ENCODE measurements at places on chromosomes 5 and 9. TPM values are rescaled to one million over a fixed set of nuclear protein-coding genes. Genes with fewer than 3 reads are reported as not detected.

The SPINK5 gene
- under 0.01 TPM for total RNA-seq

- DNase-seq = no peak
These were observed 513 bp downstream of the FAM193B start for GRCh38 chr5:177553671-177554429.

DNA sequence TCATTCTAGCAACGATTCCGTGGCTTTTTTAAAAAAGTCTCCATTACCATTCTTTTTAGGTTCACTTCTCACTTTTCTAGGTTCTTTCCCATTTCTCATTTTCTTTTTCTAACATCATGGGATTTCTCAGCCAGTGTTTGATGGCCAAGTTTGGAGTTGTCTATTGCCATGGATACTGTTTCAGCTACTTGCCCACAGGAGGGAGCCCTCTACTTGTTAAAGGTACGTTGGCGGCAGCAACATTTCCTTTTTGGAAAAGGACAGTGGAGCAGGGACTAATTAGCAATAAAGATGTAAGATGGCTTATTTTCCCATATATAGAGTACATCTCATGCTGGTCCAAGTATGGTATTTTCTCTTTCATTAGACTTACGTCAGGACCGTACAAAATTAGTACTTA, 2257.5 kb upstream of the C9orf72 start:
- DNase-seq = peak; percentile 57

DNA sequence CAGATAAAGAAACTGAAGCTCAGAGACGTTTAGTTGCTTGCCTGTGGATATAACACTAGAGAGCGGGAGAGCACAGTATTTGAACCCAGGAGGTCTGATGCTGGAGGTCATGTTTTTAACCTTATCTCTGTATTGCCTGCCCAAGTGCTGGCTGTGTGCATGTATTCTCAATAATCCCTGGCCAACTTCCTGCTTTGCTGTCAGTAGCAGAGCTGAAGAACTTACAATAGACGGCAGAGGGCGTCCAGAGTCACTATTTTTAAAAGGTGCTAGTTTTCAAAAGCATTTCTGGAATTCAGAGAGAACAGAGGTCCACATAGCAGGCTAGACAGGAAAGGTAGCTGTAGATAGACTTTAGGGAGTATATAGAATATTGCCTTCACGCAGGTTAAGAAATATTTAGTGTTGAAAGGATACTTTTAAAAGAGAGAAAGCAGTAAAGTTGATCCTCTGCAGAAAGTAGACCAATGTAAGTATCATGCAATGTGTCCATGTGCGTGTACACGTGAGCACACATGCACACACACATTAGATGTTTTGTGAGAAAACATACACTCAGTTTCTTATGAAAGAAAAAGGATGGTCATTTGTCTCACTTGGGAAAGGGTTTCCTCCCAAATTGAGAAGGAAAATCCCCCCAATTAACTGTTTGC, 46.3 kb downstream of the PTCD2 start:
- DNase-seq = peak; percentile 75

GRCh38 chr5:78237911-78238310, 56.6 kb downstream of the AP3B1 start:
- no peak for DNase-seq

The DMRT3 gene
- not detected for total RNA-seq

DNA sequence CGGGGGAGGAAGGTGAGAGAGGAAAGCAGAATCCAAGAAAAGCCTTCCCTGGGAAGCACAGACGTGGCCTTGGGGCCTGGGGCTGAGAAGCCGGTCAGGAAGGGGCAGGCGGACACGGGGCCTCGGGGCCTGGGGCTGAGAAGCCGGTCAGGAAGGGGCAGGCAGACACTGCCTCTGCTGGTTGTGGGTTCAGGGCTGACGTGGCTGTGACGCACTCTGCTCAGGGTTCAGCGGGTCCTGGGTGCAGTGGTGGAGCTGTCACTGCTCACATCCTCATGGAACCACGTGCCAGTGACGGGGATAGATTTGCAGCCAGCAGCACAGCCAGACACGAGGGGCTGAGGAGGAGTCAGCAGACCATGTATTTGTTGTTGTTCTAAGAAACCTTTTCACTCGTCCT, 12.8 kb downstream of the PAEP start:
- no peak for DNase-seq

GRCh38 chr5:96426831-96427230, 6.2 kb downstream of the PCSK1 start:
- no peak for DNase-seq

- DNase-seq = no peak
These were observed 126.4 kb upstream of the COL5A1 start for GRCh38 chr9:134515026-134515821.

The CD180 gene
- not detected for total RNA-seq

The IFNA13 gene
- total RNA-seq = not detected

- DNase-seq = peak; percentile 88
These were observed 95.8 kb downstream of the PLCXD3 start for GRCh38 chr5:41414598-41414997.

- DNase-seq = no peak
These were observed 468.4 kb downstream of the ZSWIM6 start for GRCh38 chr5:61800450-61800849.

- peak; percentile 90 for DNase-seq
These were observed 6.3 kb upstream of the DBN1 start for GRCh38 chr5:177479774-177480173.

DNA sequence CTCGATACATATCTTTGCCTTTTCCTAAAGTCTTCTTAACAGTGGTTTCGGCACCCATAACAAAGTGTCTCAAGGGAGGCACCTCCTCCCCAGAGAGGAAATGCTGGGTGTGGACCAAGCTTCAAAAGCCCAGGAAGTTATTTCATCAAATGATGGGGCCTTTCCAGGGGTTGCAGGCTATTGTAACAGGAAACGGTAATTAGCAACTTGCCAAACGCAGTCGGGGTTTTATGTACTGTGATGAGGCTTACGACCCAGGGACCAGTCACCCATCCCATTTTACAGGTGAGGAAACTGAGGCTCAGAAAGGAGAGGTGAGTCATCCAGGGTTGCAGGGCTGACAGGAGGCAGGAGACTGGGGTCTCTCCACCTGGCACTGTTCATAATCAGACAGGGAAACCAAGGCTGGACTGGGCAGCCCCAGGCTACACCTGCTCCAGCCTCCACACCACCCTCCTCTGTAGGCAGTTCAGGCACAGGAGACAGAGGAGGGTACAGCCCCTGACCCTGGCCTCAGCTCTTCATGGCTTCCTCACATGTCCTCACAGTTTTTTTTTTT, 30.0 kb upstream of the SUSD3 start:
- DNase-seq = no peak

GRCh38 chr5:22505891-22506290, 347.3 kb downstream of the CDH12 start:
- no peak for DNase-seq

The C9orf85 gene
- 9.7 TPM for total RNA-seq

- no peak for DNase-seq
These were observed 73.3 kb upstream of the HMHB1 start for GRCh38 chr5:143738417-143739401.

DNA sequence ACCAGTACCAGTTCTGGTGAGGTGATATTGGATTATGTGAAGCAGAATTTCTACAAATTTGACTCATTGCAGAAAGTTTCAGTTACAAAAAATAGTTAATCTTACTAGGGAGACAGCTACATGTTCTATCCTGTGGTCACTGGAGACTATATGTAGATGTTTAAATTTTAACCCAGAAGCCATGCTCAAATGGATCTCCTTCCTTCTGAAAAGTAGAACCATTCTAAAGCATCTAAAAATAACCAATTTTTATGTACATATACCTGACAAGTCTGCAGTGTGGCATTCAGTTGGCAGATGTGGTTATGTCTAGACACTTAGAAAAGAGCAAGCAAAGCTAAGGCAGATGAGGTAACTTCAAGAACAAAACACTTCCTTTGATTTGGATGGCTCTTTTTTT, 65.5 kb upstream of the POU4F3 start:
- no peak for DNase-seq

- DNase-seq = no peak
These were observed 67.5 kb upstream of the RAPGEF1 start for GRCh38 chr9:131807144-131807983.

The PLPP7 gene
- 10.0 TPM for total RNA-seq

DNA sequence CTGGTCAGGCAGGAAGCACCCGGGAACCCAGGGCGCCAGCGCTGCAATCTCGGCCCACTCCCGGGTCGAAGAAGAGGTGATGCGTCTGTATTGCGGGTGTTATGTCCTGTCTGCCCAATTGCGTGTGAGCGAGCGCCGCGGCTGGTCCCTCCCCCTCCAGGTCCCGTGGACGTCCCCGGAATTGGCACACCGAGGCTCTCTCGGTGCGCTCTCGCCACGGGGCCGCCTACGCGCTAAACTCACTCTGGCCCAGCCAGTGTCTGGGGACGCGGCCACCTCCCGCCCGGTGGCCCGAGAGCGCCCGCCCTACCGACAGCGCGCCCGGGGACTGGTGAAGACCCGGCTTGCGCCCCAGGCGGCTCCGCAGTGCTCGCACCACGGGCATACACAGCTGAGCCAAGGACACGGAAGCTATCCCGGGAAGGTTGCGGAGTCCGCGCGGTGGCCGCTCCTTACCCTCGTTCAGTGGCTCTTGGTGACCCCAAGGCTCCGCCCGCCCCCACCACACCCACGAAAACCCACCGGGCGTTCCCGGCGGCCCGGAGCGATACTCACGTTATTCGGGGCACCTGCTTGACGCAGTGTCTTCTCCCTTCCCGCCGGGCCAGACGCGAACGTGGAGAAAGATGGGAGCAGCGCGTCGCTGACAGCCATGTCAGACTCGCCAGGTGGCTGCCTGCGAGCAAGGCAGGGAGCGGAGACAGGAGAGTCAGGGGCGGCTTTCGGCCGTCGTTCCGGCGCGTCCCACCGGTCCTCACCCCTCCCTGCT, 1.0 kb downstream of the KLF4 start:
- peak; percentile 83 for DNase-seq

DNA sequence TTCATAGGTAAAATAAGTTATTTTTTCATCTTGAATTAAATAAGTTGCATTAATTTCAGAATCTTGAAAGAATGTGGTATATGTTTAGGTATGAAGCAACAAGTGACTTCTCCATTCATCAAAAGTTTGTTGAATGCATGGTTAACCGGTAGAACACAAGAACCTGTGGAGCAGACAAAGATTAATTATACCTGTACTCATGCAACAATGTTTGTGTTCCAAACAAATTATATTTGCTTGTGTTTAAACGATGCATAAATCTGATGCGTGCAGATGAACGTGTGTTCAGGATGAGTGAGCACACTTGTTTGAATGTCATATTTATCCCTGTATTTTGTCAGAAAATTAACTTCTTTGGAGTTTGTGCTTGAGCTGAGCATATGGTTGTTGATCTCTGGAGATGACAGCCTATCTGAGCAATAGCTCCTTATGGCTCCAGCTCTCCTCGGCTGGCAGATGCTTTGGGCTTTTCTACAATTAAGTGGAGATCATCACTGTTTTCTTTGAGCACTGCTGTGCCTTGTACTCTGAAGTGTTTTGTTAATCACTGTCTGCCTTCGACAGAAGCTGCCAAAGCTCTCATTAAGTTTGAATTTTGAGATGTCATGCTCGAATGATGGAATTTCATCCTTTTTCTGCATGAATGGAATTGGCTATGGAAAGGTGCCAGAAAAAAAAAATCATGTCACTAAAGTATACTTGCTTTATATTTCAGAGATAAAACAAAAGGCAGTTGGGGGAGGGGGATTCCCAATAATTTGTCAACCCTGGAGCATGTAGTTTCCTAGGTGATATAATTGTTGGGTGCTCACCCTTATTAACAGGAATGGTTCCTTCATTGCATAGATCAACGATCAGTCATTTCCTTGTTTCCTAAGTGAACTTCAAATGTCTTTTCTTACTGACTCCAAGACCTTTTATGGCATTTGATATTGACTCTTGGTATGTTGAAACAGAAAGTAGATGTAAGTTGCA, 502.5 kb upstream of the ARRDC3 start:
- no peak for DNase-seq

The ST8SIA4 gene
- 3.5 TPM for total RNA-seq

- peak; percentile 55 for DNase-seq
These were observed 546 bp downstream of the DNAJB5 start for GRCh38 chr9:34989946-34990635.

GRCh38 chr9:13395156-13395555, 115.7 kb upstream of the MPDZ start:
- no peak for DNase-seq

DNA sequence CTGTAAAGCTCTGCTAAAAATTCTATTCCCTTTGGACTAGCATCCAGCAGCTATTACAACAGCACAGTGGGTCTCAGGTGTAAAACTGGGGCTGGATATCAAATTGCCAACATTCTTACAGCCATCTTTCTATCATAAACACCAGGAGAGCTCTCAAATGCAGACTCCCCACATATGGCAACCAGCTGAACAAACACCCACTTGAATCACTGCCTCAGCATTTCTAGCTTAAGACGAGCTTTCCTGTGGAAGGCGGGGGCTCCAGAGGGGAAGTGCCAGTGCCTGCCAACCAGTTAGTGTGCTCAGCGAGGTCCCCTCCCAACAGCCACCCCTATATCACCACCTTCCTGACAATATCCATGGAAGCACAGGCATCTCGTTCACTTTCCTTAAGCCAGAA, 62.2 kb downstream of the IPPK start:
- DNase-seq = peak; percentile 85

DNA sequence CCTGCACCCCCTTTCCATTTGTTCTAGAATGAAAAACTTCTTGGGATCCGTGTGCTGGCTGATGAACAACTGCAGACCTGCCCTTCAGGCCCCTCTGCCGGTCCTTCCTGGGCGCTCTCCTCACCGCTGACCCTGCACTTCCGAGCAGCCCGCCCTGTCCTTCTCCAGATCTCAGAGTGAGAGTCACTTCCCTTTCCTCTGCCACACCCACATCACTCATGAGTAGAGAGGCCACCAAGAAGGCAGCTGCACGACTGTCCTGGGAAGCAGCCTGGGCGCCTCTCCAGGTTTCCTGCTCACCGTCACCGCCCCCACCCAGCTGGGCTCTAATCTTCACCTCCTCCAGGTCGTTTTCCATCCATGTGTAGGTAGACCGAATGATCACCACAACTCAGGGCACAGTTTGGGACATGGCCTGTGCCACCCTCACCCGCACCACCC, 35.0 kb upstream of the NSMF start:
- DNase-seq = no peak

DNA sequence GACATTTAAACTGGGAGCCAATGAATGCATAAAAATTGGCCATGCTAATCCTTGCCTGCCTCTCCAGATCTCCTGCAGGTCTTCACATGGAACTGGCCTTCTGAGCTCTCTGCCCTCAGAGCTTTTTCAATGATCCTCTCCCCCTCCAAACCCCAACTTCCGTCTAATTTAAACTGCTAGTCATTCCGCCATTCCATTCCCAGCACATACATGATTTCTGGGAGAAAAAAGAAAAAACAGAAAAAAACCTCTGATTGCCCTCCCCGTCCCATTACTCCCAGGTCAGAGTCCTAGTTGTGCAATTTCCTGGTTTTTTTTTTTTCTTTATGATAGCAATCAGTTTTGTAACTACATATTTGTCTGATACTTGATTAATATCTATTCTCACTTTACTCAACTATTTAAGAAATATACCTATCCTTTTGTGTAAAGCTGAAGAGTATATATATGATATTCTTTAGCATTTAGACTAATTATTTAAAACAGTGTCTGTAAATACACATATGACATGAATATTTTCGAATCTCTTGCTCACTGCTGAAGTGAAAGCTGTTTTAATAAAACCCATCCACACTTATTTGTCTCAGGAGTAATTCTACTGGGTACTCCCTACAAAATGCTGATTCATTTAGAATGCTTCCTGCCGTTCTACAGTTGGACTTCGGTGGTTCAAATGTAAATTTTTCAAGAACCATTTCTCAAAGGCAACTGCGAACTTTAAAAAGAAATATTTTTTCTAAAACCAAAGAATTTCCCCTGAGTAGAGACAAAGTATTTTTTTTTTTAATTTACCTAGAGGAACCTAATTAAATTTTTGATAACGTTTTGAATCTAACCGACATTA, 1.6 kb downstream of the HINT1 start:
- DNase-seq = peak; percentile 47

The FAM200C gene
- total RNA-seq = 4.7 TPM

Data from fibroblast of villous mesenchyme (primary cell).